ENCODE measurements at places on chromosomes 2 and 18.
A peak's percentile ranks its signal among the peaks of the same experiment; 100 is the strongest.

- no peaks in the 10 kb centered on the region for H3K36me3 ChIP-seq
- H3K27me3 ChIP-seq = no peaks in the 10 kb centered on the region
- H3K4me3 ChIP-seq = no peak overlapping the region
- no peak overlapping the region for H3K27ac ChIP-seq
- peak; percentile 45 for DNase-seq
- H3K4me1 ChIP-seq = peaks cover 6% of the 10 kb centered on the region
Measured at GRCh38 chr2:195498176-195498575, 158.8 kb upstream of the SLC39A10 start.

GRCh38 chr2:215746226-215746886 is 267.0 kb downstream of the MREG start:
- no peaks in the 10 kb centered on the region for H3K27me3 ChIP-seq
- H3K27ac ChIP-seq = no peak overlapping the region
- no peak for DNase-seq
- no peaks in the 10 kb centered on the region for H3K36me3 ChIP-seq
- H3K4me1 ChIP-seq = no peaks in the 10 kb centered on the region

- H3K27ac ChIP-seq = peak overlapping the region; percentile 35
- H3K4me1 ChIP-seq = peaks cover 21% of the 10 kb centered on the region
- H3K36me3 ChIP-seq = no peaks in the 10 kb centered on the region
- H3K27me3 ChIP-seq = no peaks in the 10 kb centered on the region
- H3K4me3 ChIP-seq = no peak overlapping the region
Measured at GRCh38 chr2:46545015-46545839, 65.9 kb downstream of the TMEM247 start.

GRCh38 chr2:28276076-28276618 is 116.5 kb upstream of the FOSL2 start:
- no peaks in the 10 kb centered on the region for H3K36me3 ChIP-seq
- H3K27ac ChIP-seq = no peak overlapping the region
- H3K4me3 ChIP-seq = no peak overlapping the region
- DNase-seq = no peak

DNA sequence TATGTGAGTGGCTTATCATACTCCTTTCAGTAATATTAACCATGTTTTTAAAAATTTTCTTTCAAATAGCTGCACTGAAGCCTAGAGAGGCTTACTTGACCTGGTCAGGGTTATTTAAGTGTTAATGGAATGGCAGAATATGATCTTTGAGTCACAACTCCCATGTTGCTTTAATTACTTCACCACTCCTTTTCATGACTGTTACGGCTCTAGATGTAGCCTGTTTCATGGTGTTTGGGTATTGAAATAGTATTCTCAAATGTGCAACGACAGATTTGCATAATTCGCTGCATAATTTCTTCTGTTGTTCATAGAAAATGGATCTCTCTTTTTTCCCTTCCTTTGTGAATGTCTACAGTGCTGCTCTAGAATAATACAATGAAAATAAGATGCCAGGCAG is 51.6 kb upstream of the PLA2R1 start:
- no peak for DNase-seq
- H3K36me3 ChIP-seq = no peaks in the 10 kb centered on the region
- H3K4me3 ChIP-seq = no peak overlapping the region

- H3K4me1 ChIP-seq = peaks cover 40% of the 10 kb centered on the region
- no peak overlapping the region for H3K4me3 ChIP-seq
- no peaks in the 10 kb centered on the region for H3K27me3 ChIP-seq
- no peak overlapping the region for H3K27ac ChIP-seq
- peaks cover 6% of the 10 kb centered on the region for H3K36me3 ChIP-seq
- no peak for DNase-seq
Measured at GRCh38 chr2:230778350-230779063, 65.9 kb downstream of the CAB39 start.

- DNase-seq = no peak
- H3K27ac ChIP-seq = no peak overlapping the region
- no peaks in the 10 kb centered on the region for H3K36me3 ChIP-seq
- no peak overlapping the region for H3K4me3 ChIP-seq
- H3K27me3 ChIP-seq = peaks cover 4% of the 10 kb centered on the region
Measured at GRCh38 chr2:160010361-160011145, 51.9 kb downstream of the PLA2R1 start.

- H3K36me3 ChIP-seq = no peaks in the 10 kb centered on the region
- H3K4me3 ChIP-seq = no peak overlapping the region
- H3K27me3 ChIP-seq = no peaks in the 10 kb centered on the region
- no peaks in the 10 kb centered on the region for H3K4me1 ChIP-seq
- DNase-seq = no peak
- no peak overlapping the region for H3K27ac ChIP-seq
Measured at GRCh38 chr2:120720231-120720630, 15.4 kb upstream of the GLI2 start.
